ENCODE measurements at places on chromosomes 4 and X.

DNA sequence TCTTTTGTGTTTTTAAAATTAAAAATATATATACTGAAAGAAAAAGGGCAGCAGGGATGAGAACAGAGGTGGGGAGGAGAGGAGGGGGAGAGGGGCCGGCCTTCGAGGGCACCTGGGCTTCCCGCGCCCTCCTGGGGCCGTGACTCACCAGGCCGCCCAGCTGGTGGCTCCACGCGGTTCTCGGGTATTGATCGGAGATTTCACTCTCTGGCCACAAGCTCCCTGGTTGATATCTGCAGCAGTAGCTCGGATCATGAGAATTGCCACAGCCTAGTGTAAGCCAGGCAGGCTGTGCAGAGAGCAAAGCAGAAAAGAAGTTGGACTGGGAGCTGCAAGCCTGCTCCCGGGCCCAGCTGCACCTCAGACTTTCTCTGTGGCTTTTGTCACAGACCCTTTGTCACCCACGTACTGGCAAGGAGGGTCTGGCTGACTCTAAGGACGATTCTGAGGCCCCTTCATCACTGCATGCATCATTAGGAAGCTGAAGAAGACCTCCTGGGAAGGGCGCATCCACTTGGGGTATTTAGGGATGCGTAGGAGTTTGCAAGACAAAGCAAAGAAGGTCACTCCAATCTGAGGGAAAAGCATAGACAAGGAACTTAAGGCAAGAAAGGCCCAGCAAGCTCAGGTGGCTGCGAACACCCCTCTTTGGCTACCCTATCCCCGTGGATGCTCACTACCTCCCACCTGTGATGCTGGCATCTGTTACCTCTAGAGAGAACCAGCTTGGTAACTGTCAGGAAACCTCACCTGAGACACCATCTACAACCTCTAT lies 71.7 kb downstream of the CPZ start:
- DNase-seq = no peak

DNA sequence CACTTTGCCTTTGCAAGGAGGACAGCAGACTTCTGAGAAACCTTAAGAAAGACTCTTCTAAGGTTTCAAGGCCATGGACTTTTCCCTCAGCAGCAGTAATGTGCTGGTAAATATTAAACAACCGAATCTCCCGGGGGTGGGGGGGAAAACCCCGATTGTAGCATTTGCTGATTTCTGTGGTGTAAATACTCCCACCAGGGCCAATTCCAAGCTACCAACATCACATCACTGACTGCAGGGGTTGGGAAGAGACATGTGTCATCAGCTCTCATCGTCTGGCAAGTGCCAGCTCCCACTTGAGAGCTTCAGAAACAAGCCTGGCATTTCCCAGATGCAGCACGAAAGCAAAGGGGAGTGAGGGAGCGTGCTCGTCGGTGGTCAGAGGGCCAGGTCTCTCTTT lies 101.2 kb downstream of the BCOR start:
- DNase-seq = no peak

DNA sequence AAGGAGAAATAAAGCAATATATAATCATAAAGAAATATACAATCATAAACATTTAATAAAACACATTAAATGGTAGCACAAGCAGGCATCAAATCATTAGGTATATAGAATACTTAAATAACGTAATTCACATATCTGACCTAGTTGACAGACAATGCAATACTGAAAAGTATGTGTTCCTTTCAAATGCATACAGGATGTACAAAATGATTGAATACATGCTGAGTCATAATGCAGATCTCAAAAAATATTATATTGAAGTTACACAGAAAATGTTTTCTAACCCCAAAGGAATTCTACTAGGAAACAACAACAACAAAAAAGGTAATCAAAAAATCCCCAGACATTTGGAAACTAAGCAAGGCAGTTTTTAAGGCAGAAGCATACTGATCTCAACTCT lies 1072.0 kb upstream of the INTU start:
- no peak for DNase-seq

DNA sequence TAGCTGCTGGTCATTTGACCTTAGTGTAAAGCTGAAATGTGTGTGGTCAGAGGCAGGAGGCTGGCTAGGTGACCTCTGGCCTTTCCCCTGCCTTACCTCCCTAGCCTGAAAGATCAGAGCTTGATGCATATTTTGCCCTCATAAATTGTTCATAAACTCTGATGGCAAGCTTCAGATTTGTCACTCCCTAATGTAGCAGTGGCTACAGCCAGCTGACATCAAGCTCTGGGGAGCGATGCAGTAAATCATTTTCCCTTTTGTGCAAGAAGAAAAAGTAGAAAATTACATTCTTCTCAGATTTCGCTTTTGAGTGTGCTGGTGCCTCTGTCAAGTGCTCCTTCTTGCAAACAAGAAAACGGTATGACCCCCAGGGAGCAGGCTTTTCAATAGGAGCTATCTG lies 87.7 kb upstream of the MAGEA4 start:
- no peak for DNase-seq

DNA sequence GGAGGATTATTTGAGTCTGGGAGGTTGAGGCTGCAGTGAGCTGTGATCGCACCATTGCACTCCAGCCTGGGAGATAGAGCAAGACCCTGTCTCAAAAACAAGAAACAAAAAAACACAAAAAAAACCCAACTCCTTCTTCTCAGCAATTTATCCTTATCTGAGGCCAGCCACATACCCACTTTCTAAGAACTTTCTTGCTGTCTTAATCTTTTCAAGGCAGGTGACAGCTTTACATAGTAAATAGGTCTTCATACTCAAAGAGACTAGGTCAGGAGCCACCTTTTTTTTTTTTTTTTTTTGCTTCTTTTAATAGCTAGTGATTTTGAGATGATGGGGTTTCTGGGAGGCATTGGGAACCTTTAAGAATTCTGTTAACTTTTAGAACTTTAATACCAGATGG lies 26.1 kb upstream of the ZCCHC13 start:
- no peak for DNase-seq

DNA sequence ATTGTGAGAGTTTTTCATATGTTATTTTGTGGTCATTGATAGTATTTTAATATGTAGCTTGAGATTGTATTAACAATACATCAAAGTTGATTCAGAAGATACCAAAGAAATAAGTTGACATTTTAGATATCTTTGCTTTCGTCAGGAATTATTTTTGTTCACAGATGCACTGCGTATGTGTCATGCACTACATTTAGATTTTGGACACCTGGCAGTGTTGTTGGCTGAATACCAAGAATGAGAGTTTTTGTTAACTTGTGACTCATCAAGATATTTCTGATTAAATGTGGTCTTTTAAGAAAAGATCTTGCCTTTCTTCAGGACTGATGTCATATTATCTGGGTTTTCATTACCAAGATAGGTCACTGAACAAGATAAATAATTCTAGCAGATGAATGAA lies 633.4 kb downstream of the CENPC start:
- no peak for DNase-seq

GRCh38 chr4:7868892-7869471 lies 70.7 kb downstream of the AFAP1 start:
- no peak for DNase-seq

GRCh38 chr4:41718907-41719306 lies 29.6 kb downstream of the PHOX2B start:
- DNase-seq = no peak

DNA sequence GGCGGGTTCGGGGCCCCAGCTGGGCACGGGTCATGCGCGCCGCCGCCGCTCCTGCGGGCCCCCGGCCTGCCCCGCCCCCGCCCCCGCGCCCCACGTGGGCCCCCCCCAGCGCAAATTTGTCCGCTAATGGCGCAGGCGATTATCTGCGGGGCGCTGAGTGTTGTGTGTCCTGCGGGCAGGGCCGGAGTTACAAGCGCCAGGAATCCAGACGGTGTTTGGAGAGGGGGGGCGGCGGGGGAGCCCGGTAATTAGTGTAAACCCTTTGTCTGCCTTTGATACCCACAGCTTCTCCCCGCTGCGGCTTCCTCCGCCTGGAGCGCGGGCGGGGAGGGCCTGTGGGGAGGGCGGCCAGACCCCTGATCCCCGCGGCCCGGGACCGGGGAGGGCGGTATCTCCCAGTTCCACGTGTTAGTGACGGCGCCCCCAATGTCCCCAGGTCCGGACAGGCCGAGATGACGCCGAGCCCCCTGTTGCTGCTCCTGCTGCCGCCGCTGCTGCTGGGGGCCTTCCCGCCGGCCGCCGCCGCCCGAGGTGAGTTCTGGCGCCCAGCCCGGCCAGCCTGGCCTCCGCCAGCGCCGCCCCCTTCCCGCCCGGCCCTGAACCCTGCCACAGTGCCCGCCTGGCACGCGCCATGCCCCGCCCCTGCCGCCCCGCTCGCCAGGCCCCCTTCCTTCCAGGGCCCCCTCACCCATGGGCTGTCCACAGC lies 761 bp downstream of the FGFRL1 start:
- DNase-seq = no peak

DNA sequence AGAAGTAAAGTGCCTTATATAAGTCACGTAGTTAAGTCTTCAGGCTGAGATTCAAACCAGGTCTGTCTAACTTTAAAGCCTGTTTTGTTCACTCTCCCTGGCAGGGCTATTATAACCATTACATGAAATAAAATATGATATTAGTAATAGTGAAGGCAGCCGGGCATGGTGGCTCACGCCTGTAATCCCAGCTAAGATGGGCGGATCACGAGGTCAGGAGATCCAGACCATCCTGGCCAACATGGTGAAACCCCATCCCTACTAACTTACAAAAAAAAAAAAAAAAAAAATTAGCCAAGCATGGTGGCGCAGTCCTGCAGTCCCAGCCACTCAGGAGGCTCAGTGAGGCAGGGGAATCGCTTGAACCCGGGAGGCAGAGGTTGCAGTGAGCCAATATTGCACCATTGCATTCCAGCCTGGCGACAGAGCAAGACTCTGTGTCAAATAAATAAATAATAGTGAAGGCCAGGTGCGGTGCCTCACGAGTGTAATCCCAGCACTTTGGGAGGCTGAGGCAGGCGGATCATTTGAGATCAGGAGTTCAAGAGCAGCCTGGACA lies 22.1 kb upstream of the SOWAHD start:
- no peak for DNase-seq

- DNase-seq = no peak
These were observed 74.3 kb downstream of the IQCM start for GRCh38 chr4:149741186-149741831.

DNA sequence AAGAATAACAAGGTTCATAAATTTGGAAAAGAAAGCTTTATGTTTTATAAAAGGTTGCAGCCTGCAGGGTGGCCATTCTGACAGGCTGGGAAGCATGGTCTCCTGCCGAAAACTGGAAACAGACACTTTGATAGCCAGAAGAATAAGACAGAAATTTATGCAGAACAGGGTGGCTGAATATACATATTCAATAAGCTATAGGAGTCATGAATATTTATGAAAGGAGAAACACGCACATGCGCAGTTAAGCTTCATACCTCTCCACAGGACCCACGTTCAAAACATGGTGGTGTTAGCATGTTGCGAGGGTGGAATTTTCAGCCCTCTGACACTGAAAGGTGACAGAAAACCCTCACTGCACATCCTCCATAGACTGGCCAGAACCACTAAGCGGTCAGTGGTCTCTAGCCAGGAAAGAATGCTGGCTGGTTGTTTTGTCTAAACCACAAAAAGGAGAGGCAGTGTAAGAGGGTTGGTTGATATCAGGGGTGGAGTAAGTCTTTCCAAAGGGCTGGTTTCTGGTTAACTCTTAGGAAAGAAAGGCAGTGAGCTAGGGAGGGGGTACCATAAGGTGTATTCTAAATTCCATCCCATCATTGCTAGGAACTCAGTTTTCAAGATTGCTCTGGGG lies 58.2 kb downstream of the ANXA10 start:
- DNase-seq = no peak

DNA sequence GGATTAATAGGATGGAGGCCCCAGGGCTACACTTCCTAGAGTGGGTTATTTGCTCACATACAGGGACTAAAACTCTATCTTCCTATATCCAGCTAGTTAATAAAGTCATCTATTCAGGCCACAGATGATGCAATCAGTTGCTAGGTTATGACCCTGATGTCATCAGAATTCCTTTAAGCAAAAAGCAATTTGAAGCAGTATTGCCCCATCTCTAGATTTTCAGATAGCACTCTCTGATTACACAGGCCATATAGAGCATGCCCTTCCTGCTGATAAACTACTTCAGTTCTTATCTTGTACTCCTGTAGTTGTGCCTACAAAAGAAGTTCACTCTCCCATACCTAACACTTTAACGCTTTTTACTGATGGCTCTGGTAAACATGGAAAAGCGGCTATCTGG lies 84.8 kb downstream of the TMEM144 start:
- DNase-seq = no peak

DNA sequence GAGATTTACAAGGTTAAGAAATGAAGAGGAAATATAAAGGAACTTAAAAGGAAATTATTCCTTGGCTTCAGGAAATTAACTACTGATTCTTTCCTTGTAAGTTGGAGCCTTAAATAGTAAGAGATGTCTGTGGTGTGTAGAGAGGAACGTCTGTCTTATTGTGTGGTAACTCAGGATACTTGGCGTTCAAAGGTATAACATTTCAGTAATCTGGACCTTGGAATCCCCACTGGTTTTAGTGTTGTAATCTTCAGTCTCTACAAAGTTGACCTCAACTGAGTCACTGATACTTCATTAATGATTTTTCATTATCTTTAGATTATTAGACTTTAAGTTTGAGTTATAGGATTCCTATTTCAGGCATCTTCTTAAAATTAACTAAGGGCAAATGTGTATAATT lies 79.1 kb upstream of the LSM6 start:
- DNase-seq = no peak

GRCh38 chr4:147794787-147795413 lies 63.0 kb downstream of the ARHGAP10 start:
- no peak for DNase-seq

GRCh38 chr4:89171176-89171805 lies 60.0 kb downstream of the TIGD2 start:
- DNase-seq = no peak

- DNase-seq = no peak
These were observed 1852.2 kb upstream of the IGFBP7 start for GRCh38 chr4:58962424-58962823.

DNA sequence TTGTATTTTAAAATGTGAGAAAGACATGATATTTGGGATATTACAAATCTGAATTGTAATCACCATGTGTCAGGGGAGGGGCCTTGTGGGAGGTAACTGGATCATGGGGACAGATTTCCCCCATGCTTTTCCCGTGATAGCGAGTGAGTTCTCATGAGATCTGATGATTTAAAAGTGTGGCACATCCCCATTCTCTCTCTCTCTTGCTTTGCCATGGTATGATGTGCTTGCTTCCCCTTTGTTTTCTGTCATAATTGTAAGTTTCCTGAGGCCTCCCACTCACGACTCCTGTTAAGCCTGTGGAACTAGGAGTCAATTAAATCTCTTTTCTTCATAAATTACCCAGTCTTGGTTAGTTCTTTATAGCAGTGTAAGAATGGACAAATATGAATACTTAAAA lies 39.0 kb downstream of the CCDC158 start:
- no peak for DNase-seq

DNA sequence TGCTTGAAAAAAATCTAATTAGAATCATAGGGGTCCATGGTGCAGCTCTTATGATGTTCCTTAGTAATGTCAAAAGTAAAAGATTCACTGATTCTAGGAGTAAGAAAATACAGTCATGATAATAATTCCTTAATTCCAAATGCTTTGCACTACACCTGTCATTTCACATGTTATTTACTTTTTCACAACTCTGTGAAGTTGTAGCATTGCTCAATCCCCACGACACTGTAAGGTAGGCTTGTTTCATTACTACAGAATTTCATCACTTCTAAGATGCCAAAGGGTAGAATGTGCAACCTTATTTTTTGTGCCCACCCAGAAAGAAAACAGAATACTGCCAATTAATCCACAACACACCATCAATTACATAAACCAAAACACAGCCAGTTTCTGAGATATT lies 46.1 kb upstream of the LNX1 start:
- no peak for DNase-seq

GRCh38 chrX:41457613-41458192 lies 10.6 kb downstream of the NYX start:
- no peak for DNase-seq
